ENCODE measurements at places on chromosomes 2 and 18. TPM values are rescaled to one million over a fixed set of nuclear protein-coding genes. Genes with fewer than 3 reads are reported as not detected.

GRCh38 chr18:28974504-28974903 is 797.6 kb upstream of the CDH2 start:
- DNase-seq, result no peak

GRCh38 chr18:32238635-32239268 is 48.9 kb downstream of the MEP1B start:
- no peak for DNase-seq

DNA sequence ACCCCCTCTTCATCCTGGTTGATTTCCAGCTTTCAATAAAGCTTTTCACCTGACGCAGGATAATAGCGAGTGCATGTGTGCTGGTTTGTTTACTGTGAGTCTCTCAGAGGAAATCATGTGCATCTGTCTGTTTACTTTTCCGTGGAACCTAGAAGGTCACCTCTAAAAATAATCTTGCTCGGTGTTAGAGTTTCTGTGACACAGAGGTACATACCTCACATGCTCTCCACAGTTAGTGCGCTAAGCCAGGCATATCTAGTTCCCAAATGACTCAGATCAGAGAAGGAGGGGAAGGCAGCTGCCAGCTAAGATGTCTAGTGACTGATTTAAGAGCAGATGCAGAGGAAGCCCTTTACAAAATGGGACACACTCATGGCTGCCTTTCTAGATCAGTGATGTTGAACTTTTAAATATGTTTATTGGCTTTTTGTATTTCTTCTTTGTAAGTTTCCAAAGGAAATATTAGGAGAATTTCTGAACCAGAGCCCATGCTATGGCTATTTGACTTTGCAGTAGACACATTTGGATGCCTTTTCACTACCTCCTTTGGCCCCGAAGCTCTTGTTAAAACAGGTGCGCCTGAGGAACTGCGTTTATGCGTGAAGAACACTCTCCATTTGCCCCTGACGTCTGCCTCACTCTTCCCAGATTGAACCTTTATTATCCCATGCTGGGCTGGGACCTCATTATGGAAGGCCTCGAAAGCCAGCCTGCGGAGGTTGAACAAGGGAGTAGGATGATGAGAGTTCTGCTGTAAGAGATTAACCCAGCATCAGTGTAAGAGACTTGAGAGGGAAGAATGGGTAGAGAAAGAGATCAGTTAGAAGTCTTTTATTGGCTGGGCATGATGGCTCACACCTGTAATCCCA is 145.6 kb downstream of the FAM161A start:
- DNase-seq, result peak; percentile 35

DNA sequence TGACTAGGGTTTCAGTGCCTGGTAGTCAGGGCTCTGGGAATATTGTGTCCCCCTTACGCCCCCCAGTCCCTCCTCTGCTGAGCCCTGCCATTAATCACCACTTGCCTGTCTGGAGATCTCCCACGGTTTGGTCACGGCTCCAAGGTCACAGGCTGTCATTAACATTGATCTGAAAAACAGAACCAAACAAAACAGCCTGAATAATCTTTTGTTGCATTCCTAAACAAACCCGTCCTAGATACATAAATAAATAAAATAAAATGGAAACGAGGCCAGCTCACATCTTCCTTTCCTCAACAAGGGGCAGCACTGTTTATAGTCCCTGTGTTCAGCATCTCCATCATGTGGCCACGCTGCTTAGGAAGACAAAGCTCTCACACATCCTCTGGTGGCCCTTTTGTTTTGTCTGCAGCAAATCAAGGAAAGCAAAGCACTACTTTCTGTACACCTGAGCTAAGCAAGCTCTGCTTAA is 282.8 kb downstream of the AGPS start:
- DNase-seq, result no peak

GRCh38 chr2:175036582-175037018 is 31.4 kb upstream of the CHN1 start:
- DNase-seq, result peak; percentile 40

GNAL gene
- 0.16 TPM for total RNA-seq

- DNase-seq, result no peak
Observed at GRCh38 chr18:43141208-43141607, 25.7 kb upstream of the RIT2 start.

DNA sequence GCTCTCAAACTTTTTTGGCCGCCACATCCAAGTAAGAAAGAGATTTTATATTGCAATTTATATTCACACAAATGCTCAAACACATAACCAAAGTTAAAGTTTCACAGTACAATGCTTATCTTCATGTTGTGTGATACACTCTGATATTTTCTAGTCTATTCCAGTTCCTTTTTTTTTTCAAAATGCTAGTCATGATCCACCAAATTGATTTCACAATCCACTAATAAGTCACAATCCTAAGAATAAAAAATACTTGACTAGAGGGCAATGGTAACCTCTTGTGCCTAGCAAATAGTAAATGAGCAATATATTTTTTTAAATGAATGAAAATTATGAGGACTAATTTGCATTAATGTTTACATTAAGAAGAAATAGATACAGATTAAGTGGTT is 5.8 kb upstream of the PTPN4 start:
- DNase-seq, result peak; percentile 52

GRCh38 chr2:210376694-210377093 is 61.7 kb upstream of the MYL1 start:
- no peak for DNase-seq

ADGRF3 gene
- 0.09 TPM for total RNA-seq

CD207 gene
- total RNA-seq, result not detected

DNA sequence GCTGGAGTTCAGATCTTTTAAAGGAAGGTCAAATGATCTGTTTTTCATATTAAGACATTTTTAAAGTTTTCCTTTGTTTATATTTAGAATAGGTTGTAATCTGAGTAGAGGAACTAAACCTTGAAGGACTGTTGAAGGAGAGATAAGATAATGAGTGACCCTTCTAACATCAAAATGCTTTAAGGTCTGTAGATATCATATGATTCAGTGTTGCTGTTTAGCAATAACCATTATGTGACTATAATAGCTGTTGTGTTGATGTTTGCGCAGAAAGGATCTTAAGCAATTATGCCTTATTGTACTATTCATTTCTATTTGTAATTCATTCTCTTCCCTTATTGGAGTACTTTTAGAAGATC is 60.0 kb downstream of the SLC16A14 start:
- DNase-seq, result no peak

TMEM185B gene
- total RNA-seq, result 41.7 TPM

DNA sequence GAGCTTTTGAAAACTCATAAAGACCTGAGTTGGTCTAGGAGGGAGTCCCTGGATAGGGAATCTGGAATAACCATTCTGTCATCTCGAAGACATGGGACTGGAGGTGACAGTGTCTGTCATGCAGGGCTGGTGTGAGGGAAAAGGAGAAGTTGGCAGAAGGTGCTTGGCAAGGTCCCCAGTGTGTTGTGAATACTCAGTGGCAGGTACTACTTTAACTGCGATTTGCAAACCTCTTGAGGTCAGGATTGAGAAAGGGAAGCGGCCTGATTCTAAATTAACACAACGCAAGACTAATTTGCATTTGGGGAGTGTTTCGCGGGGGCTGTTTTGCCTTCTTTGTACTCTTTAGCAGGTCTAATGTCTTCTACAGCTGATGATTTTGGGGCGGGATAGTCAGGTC is 77.0 kb upstream of the TMEM200C start:
- no peak for DNase-seq

- DNase-seq, result no peak
Observed at GRCh38 chr2:13089971-13090370, 373.2 kb downstream of the TRIB2 start.

GRCh38 chr2:105917226-105917625 is 172.5 kb downstream of the NCK2 start:
- DNase-seq, result no peak

ZNF397 gene
- 20.5 TPM for total RNA-seq

GRCh38 chr2:192060161-192060560 is 134.6 kb downstream of the TMEFF2 start:
- DNase-seq, result no peak

SERPINB5 gene
- not detected for total RNA-seq

VWC2L gene
- total RNA-seq, result not detected

GRCh38 chr2:197297266-197297665 is 13.3 kb downstream of the ANKRD44 start:
- no peak for DNase-seq

HYCC2 gene
- 6.2 TPM for total RNA-seq

DNA sequence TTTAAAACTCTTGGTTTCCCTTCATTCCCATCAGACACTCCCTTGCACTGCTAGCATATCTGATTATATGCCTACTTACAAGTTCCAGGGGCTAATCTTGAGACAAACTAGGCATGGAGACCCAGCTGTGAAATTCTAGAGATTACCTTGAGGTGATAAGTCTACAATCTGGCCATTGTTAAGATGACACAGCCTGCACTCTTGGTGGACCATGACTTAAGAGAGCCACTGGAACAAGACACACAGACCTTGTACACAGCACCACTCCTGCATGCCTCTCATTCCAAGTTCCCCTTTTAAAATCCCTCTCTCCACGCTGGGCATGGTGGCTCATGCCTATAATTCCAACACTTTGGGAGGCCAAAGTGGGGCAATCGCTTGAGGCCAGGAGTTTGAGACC is 387.2 kb upstream of the DCC start:
- DNase-seq, result no peak

SKA1 gene
- 3.0 TPM for total RNA-seq

EEF1B2 gene
- 828 TPM for total RNA-seq

DNA sequence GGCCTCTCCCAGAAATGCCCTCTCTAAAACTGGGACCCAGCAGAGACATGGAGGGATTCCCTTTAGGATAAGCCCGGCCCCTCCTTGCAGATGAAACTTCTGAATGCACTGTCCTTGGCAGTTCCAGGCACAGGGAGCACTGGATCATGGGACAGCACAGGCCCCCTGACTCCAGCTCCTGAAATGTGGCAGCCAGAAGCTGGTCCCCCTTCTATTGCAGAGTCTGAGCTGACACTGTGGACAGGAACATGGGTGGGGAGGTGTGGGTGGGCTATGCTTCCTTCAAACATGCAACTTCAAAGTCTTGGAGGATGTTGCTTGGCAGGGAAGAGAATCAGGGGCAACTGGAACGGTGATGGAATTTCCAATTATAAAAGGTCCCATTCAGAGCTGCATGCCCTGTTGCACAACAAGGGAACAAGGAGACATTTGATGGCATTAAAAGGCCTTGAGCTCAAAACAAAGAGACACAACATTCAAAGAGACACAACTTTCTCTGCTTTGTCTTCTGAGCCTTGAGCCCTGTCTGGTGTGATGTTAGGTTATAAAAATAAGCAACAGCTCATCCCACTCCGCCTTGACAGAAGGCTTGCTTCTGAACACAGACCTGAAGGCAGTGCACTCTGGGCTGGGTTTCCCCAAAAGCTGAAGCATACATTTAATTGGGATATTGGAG is 239.0 kb downstream of the OSR1 start:
- DNase-seq, result no peak

SPP2 gene
- total RNA-seq, result not detected

GRCh38 chr2:71680925-71681324 is 227.6 kb downstream of the DYSF start:
- DNase-seq, result no peak

DNA sequence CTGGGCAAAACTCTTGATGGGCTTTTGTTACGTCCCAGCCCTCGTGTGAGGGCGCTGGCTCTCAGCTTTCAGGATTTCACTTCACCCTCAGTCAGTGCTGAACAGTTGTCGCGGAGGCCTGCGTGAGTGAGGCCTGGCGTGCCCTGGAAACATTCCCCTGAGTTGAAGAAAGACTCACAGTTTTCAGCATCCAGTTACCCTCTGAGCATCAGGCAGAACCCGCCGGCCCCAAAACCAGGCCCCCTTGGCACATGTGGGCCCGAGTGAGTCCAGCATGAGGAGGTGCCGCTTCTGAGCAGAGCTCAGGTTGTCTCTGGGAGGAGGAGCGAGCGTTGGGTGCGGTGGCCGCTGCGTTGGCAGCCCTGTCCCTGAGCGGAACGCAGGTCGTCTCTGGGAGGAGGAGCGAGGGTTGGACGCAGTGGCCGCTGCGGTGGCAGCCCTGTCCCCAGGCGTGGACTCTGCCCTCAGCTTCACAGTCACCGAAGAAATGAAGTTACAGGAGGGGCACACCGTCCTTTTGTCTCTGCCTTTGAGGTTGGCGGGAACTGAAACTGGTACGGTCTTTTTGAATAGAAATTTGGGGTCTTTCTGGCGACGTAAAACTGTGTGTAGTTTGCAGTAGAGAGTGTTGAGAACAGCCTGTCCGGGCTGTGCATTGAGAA is at the start of gene NEU4:
Gene NEU4, plus strand, starts transcription at position 473 of the 662 bp plus-strand sequence. CDS start 5,292 bp downstream, outside the sequence.
- no peak for DNase-seq

EGR4 gene
- not detected for total RNA-seq

DNA sequence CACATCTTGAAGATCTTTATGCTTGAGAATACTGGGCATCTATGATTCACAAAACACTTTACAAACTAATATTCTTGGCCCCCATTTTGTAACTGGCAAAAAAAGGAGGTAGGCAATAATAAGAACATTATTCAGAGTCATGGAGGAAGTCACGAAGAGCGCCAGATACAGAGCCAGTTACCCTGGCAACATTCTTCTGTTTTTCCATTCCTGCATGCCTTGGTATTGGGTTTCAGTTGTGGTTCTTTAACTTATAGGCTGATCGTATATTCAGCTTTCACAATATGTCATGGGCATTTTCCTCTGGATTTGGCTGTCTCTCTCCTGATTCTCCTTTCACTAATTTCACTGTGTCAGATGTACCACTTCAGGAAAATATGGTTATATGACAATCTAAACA is 234.7 kb downstream of the HRH4 start:
- no peak for DNase-seq

- DNase-seq, result no peak
Observed at GRCh38 chr2:213098612-213099011, 52.8 kb downstream of the IKZF2 start.

- no peak for DNase-seq
Observed at GRCh38 chr18:34529358-34530335, 180.5 kb upstream of the DTNA start.

DNA sequence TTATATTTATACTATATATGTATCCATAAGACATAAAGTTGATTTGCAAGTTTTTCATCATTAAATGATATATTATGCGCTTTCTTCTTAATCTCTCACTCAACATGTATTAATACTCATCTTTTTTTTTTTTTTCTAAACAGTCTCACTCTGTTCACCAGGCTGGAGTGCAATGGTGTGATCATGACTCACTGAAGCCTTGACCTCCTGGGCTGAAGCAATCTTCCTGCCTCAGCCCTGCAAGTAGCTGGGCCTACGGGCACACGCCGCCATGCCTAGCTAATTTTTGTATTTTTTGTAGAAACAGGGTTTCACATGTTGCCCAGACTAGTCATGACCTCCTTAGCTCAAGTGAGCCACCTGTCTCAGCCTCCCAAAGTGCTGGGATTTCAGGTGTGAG is 51.4 kb upstream of the MAP4K3 start:
- DNase-seq, result peak; percentile 84
